Central memory CD4-positive, alpha-beta T cell (primary cell): ENCODE measurements at places on chromosomes 5 and 9.

DNA sequence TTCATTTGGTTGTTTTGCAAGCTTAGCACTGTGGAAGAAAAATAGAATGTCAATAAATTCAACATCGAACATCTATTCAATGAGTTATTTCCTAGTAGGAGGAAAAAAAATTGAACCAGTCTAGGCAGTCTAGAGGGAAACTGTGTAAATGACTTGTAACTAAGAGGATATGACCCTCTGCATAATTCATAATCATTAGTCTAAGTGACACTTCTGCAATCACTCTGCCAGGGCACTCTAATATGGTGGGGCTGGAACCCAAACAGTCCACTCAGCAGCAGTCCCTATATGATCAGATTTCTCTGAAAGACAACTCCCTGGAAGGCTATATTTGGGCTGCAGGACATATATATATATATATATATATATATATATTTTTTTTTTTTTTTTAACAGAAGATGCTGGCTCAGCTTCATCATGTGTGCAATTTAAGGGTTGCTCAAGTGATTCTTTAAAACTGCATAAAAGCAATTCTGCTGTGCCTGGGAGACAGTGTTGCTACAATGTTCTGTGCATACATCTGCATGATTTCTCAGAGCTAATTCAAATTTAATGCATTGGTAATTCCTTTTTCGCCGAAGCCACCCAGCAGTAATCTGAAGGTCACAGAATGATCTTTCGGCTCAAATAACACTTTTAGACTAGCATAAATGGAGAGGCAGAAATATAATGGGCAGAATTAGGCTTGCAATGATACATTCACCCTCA lies 482.1 kb upstream of the ZNF608 start:
- no peak for DNase-seq

GRCh38 chr5:170651604-170652277 lies 131.8 kb upstream of the GABRP start:
- no peak for DNase-seq

GRCh38 chr5:176711883-176712282 lies 64.6 kb downstream of the TSPAN17 start:
- DNase-seq: no peak

GRCh38 chr5:155480731-155481131 lies 467.2 kb downstream of the KIF4B start:
- no peak for DNase-seq

DNA sequence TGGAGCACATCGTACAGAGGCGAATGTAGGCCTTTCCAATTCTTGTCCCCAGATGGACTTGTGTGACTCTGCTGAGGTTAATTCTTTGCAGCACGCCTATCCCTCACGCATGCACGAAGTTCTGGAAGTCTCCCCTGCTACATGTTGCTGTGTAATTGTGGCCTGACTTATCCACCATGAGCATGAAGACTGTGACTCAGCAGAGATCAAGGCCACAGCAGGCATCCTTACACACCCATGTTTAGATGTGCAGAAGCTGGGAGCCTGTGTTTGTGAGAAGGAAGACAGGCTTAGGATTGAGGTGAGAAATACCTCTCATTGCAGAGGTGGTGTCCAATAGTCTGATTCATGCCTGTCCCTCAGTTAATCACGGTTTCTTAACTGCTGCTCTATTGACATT lies 135.6 kb downstream of the ICE1 start:
- DNase-seq: no peak

- DNase-seq: no peak
These were observed 130.7 kb downstream of the ADAMTS12 start for GRCh38 chr5:33761139-33761538.
